ENCODE measurements at places on chromosomes 2 and 18.

GRCh38 chr2:110099038-110099425 lies 16.6 kb downstream of the MALL start:
- DNase-seq: no peak

DNA sequence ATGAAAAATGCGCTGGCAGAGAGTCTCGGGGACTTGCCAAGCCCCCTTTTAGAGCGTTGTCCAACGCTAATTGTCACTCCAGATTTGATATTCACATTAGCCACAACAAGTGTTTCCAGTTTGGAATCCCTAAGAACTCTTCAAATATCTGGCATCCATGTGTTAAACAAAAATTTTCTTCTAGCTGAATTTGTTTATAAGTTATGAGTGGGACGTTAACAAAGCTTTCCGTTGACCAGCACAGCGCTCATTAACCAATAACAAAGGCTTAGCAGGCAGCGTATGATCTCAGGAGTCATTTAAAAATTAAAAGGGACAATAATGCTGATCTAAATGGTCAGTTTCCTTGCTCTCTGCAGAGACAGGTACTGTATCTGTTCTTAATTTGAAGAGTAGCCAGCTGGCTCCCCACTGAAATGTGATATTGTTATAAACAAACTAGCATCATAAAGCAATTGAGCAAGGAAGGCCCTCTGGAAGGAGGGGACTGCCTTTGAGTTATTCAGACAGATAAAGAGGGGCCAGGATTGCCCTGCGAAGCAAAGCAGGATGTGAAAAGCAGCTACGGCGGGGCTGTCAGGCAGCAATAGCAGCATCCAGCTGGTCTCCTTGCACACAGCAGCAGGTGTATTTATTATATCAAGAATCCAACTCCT lies 337.2 kb upstream of the SALL3 start:
- DNase-seq: no peak

DNA sequence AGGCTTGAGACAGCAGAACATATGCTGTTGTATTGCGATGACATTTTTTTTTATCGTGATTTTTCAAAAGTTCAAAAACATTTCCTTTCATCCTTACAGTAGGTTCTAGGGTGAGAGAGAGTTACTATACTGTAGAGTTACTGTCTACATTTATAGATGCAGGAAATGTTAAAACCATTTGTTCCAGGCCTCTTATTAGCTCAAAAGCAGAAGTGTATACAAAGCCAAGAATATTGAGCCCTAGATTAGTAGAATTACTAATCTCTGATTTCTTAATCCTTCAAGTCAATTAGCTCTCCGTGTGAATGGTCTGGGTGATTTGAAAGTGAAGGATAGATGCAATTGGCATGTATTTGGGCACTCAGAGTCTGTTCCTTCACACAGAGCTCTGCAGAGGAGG lies 73.1 kb downstream of the MAPRE2 start:
- DNase-seq: no peak

DNA sequence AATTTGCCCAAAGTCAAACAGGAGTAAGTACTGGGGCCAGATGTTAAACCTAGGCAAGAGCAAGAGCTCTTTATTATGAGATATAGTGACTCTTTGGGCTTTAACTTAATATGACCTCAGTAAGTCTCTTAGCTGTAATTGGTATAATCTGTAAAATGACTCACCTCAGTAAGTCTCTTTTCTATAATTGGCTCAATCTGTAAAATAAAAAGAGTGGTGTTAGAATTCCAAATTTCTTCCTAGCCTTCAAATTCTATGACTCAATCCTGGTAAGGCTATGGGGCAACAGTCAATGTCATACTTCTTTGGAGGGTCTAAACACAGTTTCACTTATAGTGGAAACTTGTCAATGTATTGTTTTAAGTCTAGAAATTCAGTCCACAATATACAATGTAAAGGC lies 1608.9 kb upstream of the PIK3C3 start:
- DNase-seq: no peak

DNA sequence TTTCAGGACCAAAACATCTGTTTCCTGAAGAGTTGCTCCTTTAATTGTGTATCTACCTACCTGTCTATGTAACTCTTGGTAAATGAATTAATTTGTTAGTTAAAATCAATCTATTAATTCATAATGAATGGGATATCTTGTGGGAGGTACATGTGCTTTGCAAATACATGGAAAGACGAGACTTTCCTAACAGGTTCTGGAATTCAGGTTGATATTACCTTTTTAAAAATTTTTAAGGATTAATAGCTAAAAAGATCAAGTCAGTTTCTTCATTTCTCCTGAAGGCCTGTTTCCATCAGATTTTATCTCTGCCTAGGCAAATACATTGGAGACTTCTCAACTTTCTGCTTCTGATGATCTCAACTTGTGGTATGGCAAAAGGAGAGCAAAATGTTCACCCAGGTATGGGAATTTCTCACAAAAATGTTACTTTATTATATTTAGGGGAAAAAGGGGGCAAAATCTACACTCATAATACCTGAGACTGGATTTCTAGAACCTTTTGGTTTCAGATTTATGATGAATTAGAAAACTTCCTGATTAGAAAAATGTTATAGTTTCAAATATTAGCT lies 7.4 kb downstream of the TFPI start:
- no peak for DNase-seq

DNA sequence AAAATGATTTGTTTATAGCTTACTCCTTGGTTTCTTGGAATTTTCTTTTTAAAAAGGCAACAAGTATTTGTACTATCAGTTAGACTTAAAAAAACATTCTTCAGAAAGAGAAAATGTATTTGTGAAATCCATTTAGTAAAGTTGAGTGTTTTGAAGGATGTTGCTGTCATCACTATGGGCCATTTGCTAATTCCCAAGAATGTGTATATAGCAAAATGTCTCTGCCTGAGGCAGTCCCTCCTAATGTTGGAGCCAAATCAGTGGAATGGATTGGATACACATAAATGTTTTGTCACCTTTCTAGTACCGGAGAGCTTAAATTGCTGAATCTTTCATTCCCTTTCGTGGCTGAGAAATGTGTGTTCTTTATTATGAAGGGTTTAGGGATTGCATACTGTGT lies 890.2 kb upstream of the ZEB2 start:
- DNase-seq: no peak

DNA sequence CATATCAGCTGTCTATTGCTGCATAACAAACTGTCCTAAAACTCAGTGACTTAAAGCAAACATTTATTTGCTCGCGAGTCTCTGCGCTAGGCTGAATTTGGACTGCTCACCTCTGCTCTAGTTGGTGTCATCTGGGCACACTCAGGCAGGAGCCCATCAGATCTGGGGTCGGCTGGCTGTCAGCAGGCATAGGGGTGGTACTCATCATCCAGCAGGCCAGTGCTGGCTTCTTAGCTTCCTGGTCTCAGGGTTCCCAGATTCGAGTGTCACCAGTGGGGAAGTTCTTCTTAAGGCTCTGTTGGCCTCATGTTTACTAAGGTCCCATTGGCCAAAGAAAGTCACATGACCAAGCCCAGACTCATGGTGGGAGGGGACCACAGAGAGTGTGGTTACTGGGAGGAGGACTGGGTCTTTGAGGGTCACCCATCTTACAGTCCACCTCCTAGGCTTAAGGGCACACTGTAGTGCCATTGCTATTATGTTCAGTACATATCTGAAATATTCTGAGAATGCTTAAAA lies 71.6 kb upstream of the ATG16L1 start:
- DNase-seq: no peak

GRCh38 chr2:174590928-174591648 lies 6.5 kb downstream of the WIPF1 start:
- DNase-seq: no peak

DNA sequence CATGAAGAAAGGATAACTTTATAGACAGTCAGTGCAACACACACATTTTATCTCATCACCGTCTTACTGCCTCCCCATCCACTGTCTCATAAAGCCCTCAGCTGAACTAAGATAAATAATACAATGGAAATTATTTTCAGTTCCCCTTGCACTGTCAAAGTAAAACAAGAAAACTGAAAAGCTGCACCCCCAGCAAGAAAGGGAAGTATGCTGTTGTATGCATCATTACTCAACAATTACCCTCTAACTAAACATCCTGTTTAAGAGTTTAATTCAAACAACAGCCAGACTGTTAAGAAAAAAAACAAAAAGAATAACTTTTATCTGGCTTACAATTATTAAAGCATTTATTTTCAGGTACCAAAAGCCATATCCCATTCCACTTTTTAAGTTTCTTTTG lies 25.0 kb downstream of the MPPE1 start:
- DNase-seq: no peak

DNA sequence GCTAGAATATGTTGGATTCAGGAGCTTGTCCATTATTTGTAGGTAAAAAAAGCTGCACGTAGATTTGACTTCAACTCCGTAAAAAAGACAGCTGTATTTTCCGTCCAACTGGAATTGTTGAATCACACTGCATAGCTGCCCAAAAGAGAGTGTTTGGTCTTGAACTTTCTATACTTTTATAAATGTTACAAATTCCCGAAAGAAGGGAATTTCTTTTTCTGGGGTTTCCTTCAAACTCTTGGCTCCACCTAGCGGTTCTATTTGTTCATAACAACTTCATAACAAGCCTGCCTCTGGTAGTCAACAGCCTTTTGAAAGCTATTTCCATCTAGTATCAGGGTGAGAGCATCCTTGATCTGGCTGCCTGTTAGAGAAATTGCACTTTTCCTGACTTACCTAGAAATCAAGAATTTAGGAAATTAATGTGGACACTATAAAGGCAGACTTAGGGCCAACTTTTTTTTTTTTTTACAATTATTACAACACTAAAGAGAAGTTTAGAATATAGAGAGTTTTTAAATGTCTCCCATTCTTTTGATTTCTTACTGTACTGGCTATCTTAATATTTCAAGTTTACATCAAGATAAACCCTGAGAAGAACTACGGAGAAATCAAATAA lies 48.1 kb downstream of the TMEM185B start:
- no peak for DNase-seq

- DNase-seq: no peak
Measured at GRCh38 chr2:236498369-236498768, 71.3 kb upstream of the ACKR3 start.

DNA sequence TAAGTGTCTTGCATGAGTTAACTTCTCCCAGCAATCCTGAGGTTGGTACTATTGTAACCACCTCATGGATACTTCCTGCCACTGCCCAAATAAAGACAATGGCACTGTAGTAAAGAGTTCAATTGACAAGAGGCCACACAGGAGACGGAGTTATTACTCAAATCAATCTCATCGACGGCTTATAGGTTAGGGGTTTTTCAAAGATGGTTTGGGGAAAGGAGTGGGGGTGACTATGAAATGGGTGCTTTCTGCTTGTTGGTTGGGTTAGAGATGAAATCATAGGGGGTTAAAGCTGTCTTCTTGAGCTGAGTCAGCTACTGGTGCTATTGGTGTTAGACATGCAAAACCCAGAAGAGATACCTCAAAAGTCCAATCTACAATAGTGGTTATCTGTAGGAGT lies 1258.0 kb upstream of the ZEB2 start:
- no peak for DNase-seq

GRCh38 chr2:207330912-207331311 lies 165.2 kb upstream of the KLF7 start:
- DNase-seq: no peak

DNA sequence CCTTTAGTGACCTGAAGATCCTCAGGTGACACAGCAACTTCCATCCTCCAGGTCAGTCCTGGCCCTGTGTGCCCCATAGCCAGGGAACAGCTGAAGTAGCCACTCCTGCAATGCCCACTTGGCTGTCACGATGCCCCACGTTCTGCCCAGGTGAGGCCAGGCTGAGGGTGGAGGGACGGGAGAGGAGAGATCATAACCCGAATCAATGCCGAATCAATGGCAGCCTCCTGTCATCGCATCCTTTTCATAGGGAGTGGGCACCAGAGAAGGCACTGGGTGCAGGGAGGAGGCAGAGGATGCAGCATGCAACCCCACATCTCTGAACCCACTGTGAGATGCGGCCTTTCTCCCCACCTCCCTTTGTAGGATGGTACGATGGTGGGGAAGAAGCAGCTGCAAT lies 75.3 kb upstream of the EPC2 start:
- DNase-seq: no peak

GRCh38 chr2:221848286-221848685 lies 276.2 kb upstream of the EPHA4 start:
- DNase-seq: no peak

- no peak for DNase-seq
Measured at GRCh38 chr2:220466251-220466691, 838.8 kb downstream of the SLC4A3 start.

GRCh38 chr2:30974554-30974953 lies 163.7 kb downstream of the GALNT14 start:
- DNase-seq: no peak

DNA sequence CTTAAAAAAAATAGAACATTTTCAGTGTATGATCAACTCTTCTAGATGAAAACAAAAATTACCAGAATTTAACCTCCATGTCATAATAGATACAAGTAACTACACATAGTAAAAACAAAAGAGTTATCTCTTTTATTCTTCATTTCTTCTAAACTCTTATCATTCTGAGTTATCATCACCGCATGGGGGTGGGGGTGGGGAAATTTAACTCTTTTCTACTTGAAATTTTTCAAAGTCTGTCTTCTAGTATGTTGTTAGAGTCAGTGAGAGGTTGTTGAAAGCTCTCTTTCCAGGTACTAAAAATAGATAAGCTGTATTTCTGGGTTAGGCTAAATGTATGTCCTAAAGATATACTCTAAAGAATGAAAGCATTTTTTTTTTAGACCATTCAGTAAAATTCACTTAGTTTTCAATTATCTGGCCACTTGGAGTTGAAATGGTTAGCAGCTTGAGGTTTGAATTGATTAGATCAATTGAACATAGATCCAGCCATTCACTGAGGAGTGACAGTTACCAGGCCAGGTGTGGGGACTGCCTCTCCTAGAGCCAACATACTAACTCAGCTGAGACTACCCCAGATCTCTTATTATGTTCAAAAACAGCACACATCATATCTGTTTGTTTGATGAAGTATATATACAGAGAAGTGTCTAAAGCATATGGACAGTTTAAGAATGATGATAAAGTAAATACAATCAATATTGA lies 220.7 kb downstream of the IKZF2 start:
- DNase-seq: no peak

- no peak for DNase-seq
Measured at GRCh38 chr2:38933653-38934052, 44.0 kb downstream of the ARHGEF33 start.

DNA sequence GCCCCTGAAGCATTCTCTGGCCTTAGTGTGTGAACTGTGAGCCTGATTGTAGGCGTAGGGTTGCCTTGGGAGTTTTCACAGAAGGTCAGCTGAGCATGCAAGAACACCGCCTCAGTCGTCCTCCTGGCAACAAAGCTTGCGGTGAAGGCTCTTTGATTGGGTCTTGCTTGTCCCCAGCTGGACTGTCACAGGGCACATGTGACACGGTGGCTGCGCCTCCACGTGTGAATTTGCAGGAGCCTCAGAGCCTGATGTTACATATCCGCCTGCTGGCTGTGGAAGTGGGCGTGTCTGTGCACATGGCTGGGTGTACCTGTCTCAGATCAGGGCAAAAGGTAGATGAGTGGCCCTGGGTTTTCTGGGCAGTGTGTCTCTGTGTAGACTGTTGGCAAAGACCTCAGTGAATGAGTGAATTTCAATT lies 228.7 kb downstream of the HAUS1 start:
- no peak for DNase-seq

DNA sequence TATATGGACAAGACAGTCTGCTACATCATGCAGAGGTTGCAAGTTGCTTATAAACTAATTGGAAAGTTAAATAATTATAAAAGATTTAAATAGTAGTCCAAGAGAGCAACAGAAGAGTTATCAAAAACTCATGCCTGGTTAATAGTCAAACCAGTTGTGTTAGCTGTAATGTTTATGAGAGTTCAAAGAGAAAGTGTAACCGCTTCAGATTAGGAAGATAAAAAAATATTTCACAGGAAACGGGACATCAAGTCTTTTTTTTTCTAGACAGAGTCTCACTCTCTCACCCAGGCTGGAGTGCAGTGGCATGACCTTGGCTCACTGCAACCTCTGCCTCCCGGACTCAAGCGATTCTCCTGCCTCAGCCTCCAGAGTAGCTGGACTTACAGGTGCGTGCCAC lies 34.6 kb upstream of the RNF125 start:
- no peak for DNase-seq

Data from activated naive CD4-positive, alpha-beta T cell (primary cell).